ENCODE measurements at places on chromosomes 4 and X.

GRCh38 chr4:33090910-33091309 lies 2370.7 kb downstream of the PCDH7 start:
- DNase-seq, result no peak

GRCh38 chr4:2085496-2085901 lies 26.4 kb downstream of the NAT8L start:
- DNase-seq, result no peak

- DNase-seq, result no peak
Measured at GRCh38 chr4:75213480-75213879, 280.6 kb downstream of the PARM1 start.

- DNase-seq, result no peak
Measured at GRCh38 chrX:133601116-133601515, 185.8 kb upstream of the GPC4 start.

GRCh38 chr4:8772499-8773123 lies 99.0 kb downstream of the HMX1 start:
- DNase-seq, result no peak

- no peak for DNase-seq
Measured at GRCh38 chr4:85107553-85107952, 141.1 kb upstream of the WDFY3 start.

All from HL-60 (cell line).